ENCODE measurements at places on chromosomes 2 and 18.

DNA sequence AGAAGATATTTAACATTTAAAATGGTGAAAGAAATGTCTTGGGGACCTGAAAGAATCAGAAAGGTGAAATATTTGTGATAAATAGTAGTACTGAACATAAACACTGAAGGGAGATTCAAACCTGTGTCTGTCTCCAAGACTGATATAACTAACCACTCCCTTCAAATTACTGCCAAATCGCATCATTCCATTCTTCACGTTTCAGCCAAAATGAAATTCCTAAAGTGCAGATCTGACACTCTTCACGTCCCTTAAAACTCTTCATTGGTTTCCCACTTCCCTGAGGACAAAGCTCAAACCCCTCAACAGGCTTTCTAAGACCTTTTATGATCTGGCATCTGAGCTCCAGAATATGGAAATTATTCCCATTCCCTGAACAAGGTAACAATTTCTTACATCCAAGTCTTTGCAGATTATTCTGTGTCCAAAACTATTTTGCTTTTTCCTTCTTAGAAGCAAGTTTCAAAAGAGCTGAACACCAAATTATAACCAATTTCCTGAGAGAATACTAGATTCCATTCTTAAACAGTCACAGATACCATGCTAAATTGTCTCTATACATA is 18.9 kb downstream of the SLC8A1 start:
- DNase-seq, result no peak

GRCh38 chr2:54464341-54464740 is 8.2 kb downstream of the SPTBN1 start:
- DNase-seq, result no peak

- DNase-seq, result no peak
Observed at GRCh38 chr18:54772056-54772455, 56.2 kb upstream of the RAB27B start.

DNA sequence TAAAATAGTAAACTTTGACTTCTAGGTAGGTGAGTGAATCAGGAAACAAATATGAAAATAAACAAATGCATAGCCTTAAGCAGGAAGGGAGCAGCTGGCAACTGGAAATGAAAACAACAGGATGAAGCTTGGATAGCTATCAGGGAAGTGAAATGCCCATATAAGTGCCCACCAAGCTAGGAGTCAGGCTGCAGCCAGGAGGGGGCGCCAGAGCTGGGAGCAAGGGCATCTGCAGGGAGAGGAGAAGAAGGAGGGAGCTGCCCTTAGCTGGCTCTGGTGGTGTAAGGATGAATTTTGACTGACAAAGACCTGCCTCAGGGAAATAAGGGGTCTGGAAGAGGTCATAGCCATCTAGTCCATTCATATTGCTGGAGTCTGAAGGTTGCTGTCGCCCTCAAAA is 298.3 kb downstream of the TDRD15 start:
- peak; percentile 45 for DNase-seq

GRCh38 chr2:140307532-140307931 is 1527.3 kb upstream of the NXPH2 start:
- no peak for DNase-seq

GRCh38 chr2:172842511-172843265 is 107.0 kb downstream of the RAPGEF4 start:
- DNase-seq, result no peak

GRCh38 chr18:47746615-47747014 is 183.8 kb downstream of the SMAD2 start:
- no peak for DNase-seq

DNA sequence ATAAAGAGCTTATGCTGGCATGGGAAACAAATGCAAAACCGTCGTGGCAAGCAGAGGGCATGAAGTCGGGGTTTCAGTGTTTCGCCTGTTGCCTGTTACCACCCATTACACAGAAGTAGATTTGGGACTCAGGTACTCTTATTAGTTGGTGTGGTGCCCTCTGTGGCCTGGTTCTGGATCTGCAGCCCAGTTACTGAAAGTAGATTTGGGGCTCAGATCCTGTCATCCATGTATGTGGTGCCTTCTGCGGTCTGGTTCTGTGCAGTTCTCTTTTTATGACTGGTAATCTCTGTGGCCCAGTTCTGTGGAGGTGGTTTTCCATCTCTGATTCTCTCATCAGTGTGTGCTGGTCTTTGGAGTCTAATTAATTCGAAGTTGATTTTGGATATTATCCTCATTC is 45.2 kb downstream of the ADNP2 start:
- DNase-seq, result peak; percentile 23

DNA sequence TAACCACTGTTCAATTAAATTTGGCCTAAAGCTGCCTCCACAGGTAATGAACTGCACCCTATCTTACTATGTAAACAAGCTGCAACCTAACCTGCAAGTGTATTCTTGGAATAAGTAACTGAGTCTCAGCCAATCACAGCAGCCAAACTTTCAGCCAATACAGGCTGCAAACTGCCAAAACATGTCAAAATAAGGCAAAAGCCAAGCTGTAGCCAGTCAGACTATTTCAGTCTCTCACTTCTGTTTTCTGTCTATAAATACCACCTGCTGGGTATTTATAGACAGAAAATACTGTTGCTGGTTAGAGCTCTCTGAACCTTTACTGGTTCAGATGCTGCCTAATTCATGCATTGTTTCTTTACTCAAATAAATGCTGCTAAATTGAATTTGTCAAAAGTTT is 14.3 kb downstream of the C2orf76 start:
- no peak for DNase-seq

DNA sequence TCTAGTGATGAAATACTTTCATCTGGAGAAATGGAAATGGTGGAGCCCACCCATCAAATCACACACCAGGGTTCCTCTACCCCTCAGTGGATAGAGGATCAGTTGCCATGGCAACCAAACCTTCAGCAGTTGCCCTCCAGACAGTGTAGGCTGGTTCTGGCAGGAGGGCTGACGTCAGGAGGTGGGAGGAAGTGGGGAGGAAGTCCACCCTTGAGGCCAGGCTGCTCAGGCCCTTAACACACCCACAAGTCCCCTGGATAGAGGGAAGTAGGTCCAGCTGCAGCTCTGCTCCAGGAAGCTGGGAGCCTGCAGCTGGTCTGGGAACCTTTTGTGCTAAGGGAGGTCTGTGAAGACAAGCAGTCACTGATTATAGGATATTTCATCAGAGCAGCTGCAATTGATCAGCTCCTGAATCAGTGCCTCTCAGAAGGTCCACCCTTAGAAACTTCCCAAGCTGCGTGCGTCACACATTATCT is 186.6 kb downstream of the MTX2 start:
- no peak for DNase-seq

- no peak for DNase-seq
Observed at GRCh38 chr2:177252808-177253531, 11.6 kb downstream of the NFE2L2 start.

GRCh38 chr2:174334278-174334715 is 457 bp upstream of the SP9 start:
- DNase-seq, result no peak

DNA sequence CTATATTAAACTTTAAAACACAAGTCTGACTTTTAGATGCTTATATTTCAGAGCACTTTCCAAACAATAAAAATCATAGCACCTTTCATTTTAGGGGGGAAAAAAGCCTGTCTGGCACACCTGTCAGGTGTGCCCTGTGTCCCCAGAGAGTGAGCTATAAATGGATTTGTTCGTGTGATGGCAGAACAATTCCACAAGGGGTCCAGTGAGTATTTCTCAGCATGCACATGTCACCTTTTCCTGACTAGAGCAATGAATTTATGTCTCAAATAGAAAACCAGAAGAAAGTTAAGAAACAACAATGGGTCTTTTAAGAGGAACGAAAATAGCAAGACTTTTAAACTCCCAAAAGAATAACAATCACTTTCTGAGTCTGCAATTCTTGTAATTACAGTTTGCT is 55.9 kb downstream of the ACVR1C start:
- peak; percentile 14 for DNase-seq

DNA sequence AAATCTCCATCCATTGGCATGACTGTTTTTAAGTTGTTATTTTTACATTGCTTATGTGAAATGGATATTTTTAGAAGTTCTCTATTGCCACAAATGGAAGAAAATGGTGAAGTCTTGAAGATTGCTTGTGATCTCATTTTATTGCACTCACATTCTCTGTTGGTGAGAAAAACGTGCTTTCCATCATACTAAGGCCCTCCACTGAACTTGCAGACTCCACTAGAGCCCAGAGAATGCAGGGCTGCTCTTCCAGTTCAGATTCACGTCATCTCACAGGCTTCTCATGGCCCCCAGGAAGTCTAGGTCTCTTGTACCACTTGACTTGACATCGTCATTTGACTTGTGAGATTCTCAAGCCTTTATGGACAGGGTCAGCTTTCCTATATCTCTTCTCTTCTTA is 254.8 kb upstream of the COPS8 start:
- DNase-seq, result no peak

- no peak for DNase-seq
Observed at GRCh38 chr2:120673205-120673550, 62.5 kb upstream of the GLI2 start.

DNA sequence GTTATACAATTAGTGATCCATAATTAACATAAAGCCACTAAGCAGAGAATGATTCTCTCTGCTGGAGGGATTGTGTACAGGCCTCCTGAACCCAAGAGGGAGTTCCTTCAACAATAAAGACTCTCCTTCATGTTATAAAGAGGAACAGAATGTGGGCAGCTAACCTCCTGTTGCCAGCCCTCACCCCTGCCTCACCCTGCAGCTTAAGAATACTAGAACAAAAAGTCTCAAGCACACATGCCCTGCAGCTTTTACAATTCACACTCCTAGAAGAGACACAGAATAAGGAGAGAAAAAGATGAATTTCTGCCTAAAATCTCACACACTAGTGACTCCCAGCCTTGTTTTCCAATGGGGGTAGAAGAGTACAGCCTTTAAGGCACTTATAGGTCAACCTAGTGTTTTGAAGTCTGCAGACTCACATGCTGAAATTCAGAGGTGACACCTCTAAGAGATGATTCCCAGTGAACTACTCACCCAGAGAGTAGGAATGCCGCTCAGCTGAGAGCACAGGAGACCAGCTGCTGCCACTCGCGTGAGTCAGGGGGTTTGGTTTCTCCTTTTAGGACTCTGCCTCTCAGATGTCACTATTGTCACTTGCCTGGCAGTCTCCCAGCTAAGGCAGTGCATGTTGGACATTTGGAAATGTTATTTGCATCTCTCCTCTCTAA is 32.5 kb upstream of the IL1RL1 start:
- DNase-seq, result no peak

DNA sequence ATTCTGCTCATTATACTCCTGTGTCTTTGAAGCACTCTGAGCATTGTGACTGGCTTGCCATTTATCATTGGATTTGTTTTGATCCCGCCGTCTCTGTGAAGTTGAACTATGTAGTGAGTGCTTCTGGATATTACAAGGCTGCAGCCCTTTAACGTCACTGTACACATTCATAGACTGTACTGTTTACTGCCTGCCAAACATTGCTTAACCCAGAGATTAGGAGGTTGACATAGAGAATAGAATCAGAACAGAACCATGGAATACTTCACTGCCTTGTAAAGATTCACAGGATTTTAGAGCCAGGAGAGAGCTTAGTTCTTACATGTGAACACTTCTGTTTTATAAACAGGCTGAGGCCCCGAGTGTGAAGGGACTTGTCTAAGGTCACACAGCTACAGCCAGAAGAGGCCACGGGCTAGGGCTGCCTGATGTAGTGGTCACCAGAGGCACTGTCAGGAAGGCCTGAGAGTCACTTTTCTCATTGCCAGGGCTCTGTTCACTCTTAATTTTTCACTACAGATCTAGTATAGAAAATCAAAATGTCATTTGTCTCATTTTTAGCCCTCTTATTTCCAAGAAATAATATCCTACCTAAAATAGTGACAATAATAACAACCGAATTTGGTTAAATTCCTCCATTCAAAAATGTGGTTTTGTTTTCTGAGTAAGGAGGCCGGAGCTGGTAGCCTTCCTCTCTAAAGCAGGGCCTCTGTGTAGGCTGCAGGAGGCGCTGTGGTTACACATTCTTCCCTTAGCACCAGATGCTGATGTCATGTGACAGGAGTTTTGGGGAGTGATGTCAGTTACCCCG is 87.9 kb downstream of the UGGT1 start:
- DNase-seq, result no peak

GRCh38 chr2:121084130-121084680 is 200.8 kb downstream of the TFCP2L1 start:
- DNase-seq, result no peak

Measured in SW 1271 (cell line).